ENCODE measurements at places on chromosomes 7 and 10.

DNA sequence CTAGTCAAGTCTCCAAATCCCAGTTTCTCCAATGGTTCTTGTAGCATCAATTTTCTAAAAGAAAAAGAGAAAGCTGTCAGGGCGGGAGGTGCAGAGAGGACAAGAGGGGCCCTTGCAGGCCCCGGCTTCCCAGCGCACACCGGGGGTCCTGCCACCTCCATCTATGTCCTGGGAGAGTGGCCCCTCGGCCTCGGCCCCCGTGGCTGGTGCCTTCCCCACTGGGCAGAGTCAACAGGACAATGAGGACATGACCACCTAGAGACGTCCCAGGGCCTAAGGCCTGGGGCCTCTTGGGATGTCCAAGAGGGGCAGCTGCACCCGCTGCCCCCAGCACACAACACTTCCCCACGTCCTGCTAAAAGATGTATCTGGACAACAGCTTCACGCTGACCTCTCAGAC lies 5.9 kb downstream of the COX19 start:
- DNase-seq, result no peak

DNA sequence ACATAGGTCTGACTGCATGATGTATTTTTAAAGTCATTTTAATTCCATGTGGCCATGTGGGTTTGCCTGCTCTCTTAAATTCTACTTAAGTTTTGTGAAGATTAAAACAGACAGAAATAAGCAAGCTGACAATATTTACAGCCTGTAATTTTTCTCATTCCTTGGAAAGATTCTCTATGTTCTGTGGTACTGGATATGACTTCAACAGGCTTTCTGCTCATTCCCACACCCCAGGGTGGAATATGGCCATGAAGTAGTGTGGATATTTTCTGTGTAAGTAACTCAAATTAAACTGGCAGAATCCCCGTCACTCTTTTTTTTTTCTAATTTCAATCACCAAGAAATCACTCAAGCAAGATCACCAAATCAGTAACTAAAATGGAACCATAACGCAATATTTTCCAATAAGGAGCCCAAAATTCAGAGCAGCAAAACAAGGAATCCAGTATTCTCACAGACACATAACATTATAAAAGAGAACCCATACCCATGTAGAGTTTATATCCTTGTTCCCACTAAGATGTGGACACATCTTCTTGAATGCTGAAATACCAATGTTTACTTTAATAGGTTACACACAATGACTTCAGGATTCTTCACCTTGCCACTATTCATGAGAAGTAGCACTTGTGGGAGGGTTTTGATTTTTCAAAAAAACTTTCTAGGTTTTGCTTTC lies 5.7 kb downstream of the HOXA5 start:
- peak; percentile 73 for DNase-seq

DNA sequence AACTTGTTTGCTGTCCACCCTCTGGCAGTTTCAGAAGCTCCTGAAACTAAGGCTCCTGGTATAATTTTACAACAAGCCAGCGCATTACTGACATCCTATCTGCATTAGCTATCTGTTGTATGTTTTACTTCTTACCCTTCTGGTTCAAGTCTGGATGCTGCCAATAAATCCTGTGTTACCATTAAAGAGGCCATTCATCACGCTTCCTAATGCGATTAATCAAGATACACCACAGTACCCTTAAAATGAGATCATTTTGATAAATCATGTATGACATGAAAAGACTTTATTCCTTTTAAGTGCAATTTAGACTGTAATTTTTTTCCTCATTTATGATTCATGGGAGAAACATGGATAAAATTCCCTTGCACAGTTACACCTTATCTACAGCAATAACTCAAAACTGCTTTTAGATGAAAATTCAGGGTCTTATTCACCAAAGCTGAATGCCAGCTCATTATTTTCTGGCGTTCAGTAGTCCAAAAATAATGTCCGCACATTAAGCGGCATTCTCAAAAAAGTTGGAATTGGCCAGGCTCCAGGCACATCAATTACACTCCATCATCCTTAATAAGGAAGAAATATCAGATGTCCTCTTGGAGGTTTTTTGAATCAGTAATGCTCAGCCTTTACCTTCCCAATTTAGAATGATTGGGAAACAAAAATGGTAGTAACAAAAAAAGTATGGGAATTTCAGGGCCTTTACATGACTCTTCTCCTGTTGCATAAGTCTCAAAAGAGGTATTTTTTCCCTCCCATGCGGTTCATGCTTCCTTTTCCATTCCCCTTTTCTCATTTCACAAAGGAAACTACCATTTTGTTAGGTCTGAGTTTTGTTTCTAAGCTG lies 878.5 kb downstream of the LRMDA start:
- DNase-seq, result peak; percentile 98

- no peak for DNase-seq
Observed at GRCh38 chr10:1738950-1739349, 1.6 kb upstream of the ADARB2 start.

GRCh38 chr7:33494474-33494873 lies 365.1 kb downstream of the BBS9 start:
- DNase-seq, result no peak

DNA sequence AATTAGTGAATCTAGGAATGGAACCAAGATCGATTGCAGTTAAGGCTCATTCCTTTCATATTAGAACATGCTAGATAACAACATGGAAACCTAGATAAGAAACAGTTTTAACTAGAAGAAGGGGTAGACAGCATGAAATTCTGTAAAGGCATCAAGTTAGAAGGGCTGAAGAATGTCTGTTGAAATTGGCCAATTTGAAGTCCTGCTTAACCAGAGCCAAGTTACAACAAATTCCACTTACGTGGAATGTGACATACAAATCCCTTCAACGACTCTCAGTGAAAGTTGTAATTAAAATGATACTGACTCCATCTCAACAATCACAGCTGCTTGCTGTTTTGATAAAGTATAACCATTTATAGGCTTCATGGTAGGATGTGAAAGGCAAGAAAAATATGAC lies 1065.7 kb downstream of the DNAJB9 start:
- no peak for DNase-seq

- no peak for DNase-seq
Observed at GRCh38 chr7:5550831-5551230, 127.2 kb upstream of the TNRC18 start.

GRCh38 chr7:117907049-117907640 lies 33.9 kb upstream of the CTTNBP2 start:
- no peak for DNase-seq

- DNase-seq, result no peak
Observed at GRCh38 chr7:151143261-151144015, 24.1 kb downstream of the GBX1 start.

DNA sequence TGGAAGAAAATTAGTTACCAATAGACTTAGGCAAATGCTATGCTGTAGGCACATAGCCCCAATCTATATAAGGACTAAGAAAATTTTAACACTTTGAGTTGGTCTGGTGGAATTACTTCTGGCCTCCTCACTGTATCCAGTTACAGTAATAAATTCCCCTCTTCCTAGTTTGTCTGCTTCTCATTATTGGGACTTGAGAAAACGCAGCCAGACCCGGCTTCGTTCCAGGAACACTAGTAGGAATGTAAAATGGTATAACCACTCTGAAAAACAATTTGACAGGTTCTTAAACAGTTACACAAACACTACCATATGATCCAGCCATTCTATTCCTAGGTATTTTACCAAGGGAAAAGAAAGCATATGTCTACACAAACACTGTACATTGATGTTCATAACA lies 150.2 kb downstream of the VPS50 start:
- DNase-seq, result no peak

DNA sequence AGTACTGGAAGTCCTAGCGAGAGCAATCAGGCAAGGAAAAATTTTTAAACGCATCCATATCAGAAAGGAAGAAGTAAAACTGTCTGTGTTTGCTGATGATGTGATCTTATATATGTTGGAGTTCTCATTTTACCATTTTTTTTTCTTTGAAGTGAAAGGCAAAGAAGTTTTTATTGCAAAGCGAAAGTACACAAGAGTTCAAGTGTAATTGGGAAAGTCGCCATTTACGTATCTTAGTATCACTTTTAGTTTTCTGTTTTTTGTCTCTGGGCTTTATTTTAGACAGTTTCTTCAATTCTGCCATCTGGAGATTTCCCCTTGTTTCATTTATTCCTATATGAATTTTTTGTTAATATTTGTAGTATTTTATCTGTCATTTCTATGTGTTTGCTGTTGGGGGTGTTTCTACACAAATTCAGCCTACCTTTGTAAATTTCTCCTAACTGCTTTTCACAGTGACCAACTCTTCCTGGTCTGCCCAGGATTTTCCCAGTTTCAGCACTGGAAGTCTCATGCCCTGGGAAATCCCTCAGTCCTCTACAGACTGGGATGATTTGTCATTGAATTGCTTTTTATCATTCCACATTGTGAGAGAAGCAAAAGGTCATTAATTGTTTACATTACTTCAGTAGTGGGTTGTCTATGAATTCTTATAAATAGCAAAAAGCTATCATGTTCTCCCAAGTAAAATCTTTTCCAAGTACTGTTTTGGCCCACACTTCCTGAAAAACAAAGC lies 23.2 kb downstream of the BET1 start:
- DNase-seq, result no peak

DNA sequence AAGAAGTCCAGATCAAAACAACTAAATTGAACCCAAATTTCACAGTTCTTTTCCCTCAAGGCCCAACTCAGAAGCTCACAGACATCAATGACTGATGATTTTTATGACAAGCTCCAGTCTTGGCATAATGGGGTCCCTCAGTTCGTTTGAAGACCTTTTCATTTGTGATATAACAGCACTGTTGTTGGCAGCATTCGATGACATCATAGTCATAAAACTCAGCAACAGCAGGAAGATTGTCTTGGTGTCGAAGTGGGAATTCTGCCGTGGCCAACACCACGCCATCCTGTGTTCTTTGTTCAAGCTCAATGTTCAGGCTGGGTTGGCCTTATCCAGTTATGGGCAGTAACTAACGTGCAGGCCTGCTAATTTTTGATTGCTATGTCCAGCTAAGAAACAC lies 261.7 kb downstream of the C7orf25 start:
- no peak for DNase-seq

DNA sequence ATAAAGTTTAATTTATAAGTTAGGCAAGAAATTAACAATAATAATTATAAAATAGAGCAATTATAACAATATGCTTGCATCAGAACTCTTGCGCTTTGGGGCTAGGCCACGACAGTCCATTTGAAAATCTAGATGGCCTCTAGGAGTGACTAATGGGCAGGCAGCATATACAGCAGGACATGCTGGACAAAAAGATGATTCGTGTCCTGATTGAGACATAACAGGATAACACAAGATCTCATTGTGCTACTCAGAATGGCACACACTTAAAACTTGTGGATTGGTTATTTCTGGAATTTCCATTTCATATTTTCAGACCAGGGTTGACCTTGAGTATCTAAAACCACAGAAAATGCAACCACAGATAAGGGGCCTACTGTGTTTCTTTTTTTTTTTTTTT lies 27.5 kb downstream of the CTNNA3 start:
- no peak for DNase-seq

GRCh38 chr10:63003816-63004453 lies 129.2 kb upstream of the NRBF2 start:
- no peak for DNase-seq

DNA sequence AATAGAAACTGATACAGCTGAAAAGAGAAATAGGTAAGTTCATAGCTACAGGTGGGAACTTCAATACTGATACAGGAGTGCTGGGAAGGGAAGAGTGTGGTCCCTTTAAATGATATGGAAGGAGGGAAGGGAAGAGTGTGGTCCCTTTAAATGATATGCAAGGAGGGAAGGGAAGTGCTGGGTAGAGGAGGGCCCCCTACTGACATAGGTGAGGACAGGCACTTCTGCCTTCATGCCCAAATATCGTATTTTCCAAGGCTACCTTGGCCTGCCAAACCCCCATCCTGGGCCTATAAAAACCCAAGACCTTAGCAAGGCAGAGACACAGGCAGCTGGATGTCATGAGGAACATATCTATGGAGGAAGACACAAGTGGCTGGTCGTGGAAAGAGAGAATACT lies 92.3 kb downstream of the MAGI2 start:
- DNase-seq, result no peak

- DNase-seq, result no peak
Observed at GRCh38 chr10:20535897-20536881, 360.9 kb downstream of the NEBL start.

GRCh38 chr10:131974034-131974817 lies 7.5 kb downstream of the BNIP3 start:
- DNase-seq, result no peak

GRCh38 chr7:128392446-128393327 lies 17.1 kb downstream of the IMPDH1 start:
- DNase-seq, result no peak

DNA sequence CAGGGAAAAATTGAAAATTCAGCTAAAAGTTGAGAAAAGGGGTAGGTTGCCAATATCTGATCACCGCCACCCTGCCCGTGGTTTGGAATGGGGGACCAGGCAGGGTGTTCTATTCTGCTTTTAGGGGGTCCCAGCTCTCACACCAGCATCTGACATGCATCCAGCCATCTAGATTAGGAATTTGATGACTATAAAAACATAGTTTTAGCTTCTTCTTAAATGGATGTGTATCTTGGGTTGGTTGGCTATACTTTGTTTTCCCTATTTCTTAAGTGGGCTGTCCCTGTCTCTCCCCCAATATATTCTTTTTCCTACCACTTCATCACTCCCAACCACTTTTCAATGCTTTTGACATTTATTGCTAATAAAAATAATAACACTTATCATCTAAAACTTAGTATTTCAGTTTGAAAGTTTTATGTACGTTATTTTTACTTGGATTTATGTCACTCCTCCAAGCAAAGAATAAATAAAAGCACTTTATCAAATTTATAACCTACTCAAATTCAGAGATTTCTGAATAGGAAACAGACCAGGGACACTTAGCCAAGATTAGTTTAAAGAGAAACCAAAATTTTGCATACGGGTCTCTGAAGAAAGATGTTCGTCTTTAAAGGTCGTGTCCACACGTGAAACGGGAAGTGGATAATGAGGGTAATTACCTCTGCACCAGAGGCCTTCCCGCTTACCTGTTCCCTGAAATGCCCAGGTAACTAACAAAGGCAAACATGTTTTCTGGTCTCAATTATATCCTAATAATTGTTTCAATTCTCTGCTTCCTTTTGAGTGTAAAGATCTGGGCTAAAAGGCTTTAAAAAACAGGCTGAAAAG lies 233.2 kb upstream of the AUTS2 start:
- DNase-seq, result no peak

DNA sequence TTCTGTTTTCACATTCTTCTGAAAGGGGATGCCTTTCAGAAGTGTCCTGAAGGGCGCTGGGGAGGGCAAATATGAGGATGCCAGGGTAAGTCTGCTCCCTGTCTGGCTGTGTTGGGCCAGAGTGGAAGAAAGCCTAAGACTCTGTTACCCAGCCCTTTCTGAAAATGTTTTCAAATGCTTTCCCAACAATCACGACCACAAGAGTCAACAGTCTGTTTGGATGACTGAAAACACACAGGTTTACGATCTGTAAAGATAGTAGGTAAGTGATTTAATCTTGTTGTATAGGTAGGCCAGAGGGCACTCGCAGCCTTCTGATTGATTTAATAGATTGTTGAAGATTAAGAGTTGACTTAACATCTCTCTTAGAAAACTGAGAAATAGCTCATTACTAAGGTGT lies 13.2 kb downstream of the SGPL1 start:
- DNase-seq, result no peak

GRCh38 chr7:148623586-148624282 lies 33.2 kb downstream of the C7orf33 start:
- DNase-seq, result peak; percentile 49

All from fibroblast of lung (primary cell).